ENCODE measurements at places on chromosomes 4 and X.

DNA sequence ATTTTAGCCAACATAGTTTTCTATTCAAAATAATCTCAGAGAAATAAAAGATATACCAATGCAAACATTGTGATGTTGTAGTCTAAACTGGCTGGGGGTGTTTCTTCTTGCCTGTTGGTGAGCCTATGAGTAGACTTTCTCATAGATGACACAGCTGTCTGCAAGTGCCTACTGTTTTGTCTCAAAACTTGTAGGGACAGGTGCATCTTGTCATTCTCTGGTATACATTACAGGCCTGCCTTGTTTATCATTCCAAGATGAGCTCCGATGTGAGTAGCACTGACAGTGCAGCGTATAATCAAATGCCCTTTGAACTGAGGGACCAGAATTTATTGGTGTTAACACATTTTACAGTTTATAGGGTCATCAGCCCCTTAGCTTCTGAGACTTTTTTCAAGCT is 353.8 kb downstream of the PRDM5 start:
- no peak for DNase-seq

DNA sequence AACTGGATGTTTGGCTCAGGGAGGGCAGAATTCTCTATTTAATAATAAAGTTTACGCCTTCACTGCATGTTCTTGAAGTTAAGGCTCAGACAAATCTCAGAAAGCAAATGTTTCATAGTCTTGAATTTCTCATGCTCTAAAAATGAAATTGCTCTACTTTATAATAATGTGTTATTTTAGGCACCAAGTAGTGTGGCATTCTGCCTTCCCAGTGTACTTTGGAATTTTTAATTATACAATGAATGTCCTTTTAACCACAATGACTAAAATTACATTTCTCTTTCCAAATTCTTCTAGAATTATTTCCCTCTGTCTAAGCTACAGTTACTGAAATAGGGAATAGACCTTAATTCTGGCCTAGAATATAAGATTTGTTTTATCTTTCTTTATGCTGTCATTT is 97.9 kb upstream of the PDE5A start:
- no peak for DNase-seq

DNA sequence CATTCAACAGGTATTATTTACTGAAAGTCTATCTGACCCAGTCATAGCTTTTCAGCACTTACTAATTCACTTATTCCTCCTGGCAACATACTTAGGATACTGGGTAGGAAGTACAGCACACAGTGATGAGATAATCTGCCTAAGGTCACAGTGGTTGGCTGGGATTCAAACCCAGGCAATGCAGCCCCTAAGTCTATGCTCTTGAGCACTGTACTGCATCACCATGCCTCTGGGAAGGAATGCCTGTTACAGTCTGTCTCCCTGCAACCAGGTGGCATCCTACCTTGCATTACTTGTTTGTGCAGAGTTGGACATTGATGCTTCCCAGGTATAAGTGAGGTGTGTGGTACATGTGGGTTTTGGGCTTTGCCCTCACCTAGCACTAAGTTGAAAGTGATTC is 21.5 kb upstream of the LRAT start:
- DNase-seq: no peak

DNA sequence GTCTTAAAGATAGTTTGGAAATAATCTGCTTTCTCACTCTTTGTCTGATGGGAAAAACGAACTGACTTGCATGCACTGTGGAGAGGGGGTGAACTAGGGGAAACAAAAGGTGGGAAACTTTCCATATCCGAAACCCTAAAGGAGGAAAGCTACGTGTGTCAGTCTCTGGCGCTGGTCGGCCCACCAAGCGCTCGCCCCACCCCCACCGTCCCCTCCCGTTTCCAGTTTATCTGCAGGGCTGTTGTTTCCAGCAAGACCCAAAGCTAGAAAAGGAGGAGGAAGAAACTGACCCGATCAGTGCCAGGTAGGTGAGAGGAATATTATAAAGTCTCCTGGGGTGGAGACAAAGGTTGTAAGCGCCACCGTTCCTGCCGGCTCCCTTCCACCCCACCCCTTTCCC is 552 bp downstream of the TCEAL9 start:
- no peak for DNase-seq

- DNase-seq: no peak
Observed at GRCh38 chr4:123462007-123462406, 65.4 kb downstream of the SPRY1 start.

GRCh38 chrX:53594354-53594753 is 92.2 kb downstream of the HUWE1 start:
- no peak for DNase-seq

- no peak for DNase-seq
Observed at GRCh38 chr4:106986486-106986885, 49.6 kb downstream of the DKK2 start.

- DNase-seq: no peak
Observed at GRCh38 chrX:38474543-38474942, 86.8 kb upstream of the TSPAN7 start.

GRCh38 chrX:45980726-45981125 is 564.5 kb downstream of the ZNF674 start:
- no peak for DNase-seq

DNA sequence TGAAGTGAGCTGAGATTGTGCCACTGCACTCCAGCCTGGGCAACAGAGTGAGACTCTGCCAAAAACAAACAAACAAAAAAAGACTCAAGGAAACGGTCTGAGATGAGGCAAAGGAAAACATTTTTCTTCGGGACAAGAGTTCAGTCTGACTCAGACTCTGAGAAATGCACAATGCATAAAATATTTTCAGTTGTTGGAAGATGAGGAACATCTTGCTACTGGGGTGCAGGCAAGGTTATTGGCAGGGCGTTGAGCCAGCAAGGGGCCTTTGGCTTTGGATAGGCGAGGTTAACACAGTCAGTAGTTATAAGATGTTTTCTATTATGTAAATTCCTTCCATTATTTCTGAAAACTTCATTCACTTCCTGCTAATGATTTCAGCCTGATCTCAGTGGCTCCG is 96.1 kb upstream of the VCX start:
- DNase-seq: no peak

DNA sequence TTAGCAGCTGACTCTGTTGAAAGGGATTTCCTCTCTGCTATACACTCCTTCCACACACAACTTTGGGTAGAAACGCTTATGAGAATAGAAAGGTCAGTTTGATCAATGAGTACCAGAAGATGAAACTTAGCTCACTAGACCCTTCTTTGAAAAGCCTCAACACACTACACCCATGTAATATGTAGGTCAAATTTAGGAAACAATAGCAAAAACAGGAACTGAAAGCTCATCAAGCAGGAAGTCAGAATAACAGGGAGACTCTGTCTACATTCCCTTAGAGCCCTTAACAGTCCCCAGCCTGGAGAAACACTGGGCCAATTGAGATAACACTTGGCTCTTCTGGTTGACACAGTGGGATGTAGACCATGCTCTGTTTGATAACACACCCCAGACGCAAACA is 30.7 kb downstream of the SRPX2 start:
- no peak for DNase-seq

DNA sequence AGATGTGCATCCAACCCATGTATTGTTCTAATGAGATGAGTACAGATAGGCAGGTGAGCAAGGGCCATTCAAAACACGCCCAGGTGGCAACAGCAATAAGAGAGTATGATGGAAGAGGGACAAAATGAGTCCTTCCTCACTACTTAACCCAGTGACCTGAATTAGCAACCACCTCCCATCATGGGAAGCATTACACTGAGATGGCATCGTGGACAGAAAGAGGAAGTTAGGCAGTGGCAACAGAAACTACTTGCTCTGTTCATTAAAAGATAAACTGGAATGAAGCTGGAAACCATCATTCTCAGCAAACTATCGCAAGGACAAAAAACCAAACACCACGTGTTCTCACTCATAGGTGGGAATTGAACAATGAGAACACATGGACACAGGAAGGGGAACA is 17.2 kb downstream of the RXFP1 start:
- no peak for DNase-seq

GRCh38 chr4:108165586-108165985 is 3.1 kb downstream of the LEF1 start:
- DNase-seq: peak; percentile 29
